Kidney epithelial cell (primary cell): ENCODE measurements at places on chromosomes 7 and 10.

- no peak for DNase-seq
These were observed 11.8 kb downstream of the BZW2 start for GRCh38 chr7:16657656-16658279.

GRCh38 chr7:74015670-74016069 is 12.3 kb upstream of the ELN start:
- no peak for DNase-seq

DNA sequence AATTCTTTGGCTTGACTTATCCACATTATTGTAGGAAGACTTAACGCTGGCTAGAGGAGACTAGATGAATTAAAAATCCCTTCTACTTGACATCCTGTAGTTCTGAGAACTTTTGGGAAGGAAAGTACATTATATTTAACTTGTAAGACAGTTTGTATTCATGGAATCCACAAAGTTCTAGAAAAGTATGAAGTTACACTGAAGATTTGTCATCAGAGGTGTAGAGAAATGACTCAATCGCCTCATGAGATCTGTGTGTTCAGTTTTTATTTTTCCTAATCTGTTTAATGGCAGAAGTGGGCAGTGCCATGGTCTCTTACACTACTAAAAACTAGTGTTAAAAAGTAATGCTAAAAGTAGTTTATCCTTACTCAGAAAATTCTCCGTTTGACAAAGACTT is 89.1 kb upstream of the SMIM30 start:
- no peak for DNase-seq

GRCh38 chr7:26588511-26588910 is 275.9 kb downstream of the SKAP2 start:
- no peak for DNase-seq

- no peak for DNase-seq
These were observed 652 bp downstream of the PCGF5 start for GRCh38 chr10:91220954-91221675.

DNA sequence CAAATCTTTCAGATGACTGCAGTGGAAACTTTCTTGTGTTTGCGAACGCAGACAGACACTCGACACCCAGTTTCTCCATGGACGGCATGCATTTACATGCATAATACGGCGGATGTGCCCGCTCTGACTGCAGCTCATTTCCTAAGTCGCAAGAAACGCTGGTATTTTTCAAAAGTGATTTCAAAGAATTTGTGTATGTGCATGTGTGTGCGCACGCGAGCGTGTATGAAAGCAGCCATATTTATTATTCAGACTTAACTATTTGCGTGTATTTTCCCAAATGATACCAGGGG is 436.5 kb upstream of the MGMT start:
- no peak for DNase-seq

DNA sequence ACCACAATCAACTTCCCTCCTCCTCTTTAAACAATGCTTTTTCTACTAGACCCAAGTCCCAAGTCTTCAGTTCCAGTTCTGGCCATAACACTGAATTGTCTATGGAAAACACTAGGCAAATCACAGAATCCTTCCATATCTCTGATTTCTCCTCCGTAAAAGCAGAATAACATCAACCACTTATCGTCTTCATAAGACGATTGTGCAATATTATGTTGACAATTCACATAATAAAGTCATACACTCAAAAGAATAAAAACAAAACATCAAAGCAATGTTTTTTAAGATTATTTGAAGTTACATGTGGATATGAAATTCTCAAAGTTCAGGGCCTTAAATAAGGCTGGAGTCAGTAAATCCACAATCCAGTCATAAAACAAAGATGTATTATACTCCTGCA is 84.4 kb downstream of the MTERF1 start:
- DNase-seq: no peak

GRCh38 chr10:74424565-74424964 is 273.5 kb downstream of the ADK start:
- DNase-seq: no peak

GRCh38 chr10:24257588-24257987 is 48.6 kb downstream of the KIAA1217 start:
- no peak for DNase-seq

- DNase-seq: no peak
These were observed 69.4 kb downstream of the DNAJB6 start for GRCh38 chr7:157405914-157406810.

DNA sequence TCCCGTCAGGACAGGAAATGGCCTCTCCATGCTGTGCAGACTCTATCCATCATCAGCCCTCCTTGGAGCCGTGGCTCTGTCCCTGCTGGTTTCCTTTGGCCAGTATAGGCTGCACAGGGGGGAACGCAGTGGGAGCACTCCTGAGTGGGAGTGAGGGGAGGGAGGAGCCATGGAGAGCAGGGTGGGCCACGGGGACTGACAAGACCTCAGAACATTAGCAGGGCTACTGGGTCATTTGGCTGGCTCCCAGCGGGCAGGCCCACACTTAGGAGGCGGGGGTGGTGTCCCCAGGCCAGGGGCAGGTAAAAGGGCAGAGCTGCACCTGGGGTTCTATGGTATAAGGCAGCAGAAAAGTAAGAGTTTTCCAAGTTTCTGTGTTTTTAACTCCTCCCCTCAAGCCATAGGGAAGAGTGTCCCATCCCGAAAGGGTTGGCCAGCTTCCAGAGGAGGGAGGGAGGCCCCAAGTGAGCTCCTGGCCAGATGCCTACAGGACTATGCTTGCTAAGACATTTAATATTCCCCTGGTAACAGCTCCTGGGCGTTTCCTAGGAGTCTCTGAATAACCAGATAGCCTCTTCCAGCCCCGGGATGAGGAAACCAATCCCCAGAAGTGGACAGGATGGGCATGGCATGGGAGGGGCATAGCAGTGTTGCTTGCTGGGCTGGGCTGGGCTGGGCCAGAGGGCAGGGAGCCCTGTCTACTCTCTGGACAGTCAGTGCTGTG is 5.5 kb upstream of the OPN4 start:
- no peak for DNase-seq

GRCh38 chr10:27861781-27862180 is 116.2 kb upstream of the MKX start:
- DNase-seq: no peak

GRCh38 chr7:137454246-137454724 is 110.8 kb upstream of the PTN start:
- no peak for DNase-seq

DNA sequence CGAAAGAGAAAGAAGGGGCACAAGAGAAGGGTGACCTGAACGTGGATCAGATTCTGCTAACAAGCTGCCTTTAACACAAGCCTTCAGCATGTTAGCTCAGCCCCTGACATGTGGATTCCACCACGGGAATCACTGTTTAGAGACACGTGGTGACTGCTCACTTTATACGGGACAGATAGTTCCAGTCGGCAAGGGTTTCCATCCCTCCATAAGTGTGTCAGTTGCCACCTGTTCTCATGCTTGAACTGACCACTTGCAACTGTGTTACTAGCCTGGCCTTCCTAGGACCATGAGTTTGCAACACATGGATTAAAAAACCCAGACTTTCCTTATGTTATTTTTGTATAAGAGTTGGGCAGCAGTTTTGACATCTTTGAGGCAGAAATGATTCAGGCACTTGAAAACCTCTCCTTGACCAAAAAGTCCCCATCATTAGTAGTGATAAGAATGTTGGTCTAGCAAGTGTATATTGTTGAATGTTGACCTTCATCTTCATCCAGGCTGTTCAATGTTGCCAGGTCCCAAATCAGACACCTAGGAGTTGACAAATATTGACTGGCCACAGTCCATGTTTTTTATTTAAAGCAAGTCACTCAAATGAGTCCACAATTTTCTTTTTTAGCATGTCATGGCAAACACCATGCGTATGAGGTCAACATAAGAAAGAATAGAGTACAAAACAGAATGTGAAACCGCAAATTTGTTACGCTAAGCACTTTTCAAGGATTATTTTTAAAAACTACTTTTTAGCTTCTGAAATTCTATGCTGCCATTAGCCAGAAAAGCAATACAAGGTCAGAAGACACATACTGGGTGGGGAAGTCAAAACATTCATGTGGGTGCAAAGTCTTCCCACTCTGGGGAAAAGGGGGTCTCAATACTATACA is 101.6 kb downstream of the ABLIM1 start:
- no peak for DNase-seq

GRCh38 chr10:21172930-21173801 is 276.1 kb upstream of the NEBL start:
- no peak for DNase-seq

DNA sequence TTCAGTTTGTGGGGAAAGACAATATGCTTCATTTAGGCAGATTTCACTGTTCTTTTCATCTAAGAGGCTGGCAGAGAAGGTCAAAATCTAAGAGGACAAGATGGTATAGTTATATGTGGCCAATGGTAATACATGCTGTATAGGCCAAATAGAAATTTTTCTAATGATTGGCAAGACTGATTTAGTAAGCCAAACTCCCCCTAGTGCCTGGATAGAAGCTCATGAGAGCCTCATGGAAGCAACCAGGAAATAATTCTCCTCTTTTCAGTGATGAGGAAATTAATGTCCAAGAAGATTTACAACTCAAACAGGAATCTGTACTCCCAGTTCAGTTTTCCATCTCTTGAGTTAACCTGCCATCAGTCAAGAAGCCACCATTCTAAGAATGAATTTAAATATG is 253.6 kb upstream of the PHF14 start:
- DNase-seq: no peak

GRCh38 chr7:71015252-71015900 is 116.6 kb upstream of the GALNT17 start:
- DNase-seq: no peak

DNA sequence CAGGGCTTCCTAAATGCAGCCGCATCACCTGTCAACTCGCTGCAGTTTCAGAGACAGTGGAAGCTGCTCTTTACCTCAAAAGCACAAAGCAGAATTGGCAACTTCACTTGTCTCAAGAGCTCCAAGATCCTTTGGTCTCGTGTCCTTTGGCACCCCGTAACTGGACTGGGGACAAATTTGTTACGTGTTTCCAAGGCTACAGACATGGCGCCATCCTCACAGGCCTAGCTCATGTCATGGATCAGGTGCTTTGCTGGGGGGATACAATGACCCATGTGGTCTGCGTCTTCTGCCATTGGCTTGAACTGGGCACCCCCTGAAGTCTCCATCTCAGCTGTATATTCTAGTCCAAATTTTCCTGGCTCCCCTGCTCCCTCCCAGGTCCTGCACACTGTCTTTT is 48.6 kb downstream of the CHST3 start:
- DNase-seq: no peak

- DNase-seq: peak; percentile 59
These were observed at the start of gene TBRG4 for GRCh38 chr7:45111298-45112223. TSS of gene TBRG4 (minus strand) at chr7:45111697. CDS start at chr7:45109237, 2,460 bp downstream.

- DNase-seq: no peak
These were observed 77.0 kb upstream of the TRIM24 start for GRCh38 chr7:138382862-138383565.

DNA sequence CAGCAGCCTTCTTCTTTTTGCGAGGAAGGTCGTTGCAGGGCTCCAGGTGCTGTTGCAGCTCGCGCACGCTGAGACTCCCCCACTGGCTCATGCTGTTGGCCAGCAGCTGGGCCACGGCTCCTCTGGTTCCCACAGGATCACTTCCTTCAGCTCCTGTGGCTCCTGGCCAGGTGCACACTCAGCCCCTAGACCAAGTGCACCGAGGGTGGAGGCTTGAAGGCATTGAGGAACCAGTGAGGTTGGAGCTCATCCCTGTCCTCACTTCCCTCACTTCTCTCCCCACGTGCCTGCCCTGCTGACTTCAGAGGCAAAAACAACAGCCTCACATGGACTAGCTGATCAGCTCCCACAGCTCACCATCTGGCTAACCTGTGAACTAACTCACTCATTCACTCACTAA is 46.2 kb upstream of the ADRB1 start:
- no peak for DNase-seq

- DNase-seq: no peak
These were observed 124.8 kb downstream of the MPP7 start for GRCh38 chr10:28177944-28178637.

DNA sequence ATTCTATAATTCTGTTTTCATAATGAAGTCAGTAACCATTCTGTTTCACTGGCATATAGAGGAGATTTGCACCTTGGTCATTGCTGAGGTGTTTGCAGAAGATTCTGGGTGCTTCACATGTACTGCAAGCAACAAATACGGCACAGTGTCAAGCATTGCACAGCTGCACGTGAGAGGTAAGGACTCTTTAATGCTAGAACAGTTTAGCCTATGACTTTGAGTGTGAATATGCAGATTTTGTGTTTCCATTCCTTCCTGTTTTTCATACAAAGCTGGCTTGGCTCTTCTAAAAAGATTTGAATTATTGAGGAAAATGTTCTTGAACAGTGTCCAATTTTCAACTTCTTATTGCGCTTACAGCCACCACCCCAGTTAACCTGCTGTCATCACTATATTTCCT is 56.4 kb downstream of the MYPN start:
- no peak for DNase-seq

- DNase-seq: peak; percentile 23
These were observed 194.8 kb upstream of the PTN start for GRCh38 chr7:137538361-137538762.

DNA sequence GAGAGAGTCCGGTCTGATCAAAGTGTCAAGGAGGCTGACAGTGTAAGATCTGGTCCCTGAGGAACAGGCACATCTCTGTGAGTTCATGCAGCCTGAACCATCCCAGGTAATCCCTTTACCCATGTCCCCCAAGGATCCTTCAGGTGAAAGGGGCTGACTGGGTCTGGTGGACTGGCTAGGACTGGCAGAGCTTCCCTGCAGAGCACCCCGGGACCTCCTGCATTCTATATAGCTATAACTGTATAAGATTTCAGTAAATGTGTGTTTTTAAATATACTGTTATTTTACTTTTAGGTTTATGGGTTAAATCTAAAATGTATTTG is 246.8 kb downstream of the ELMO1 start:
- DNase-seq: no peak

GRCh38 chr10:99330347-99330924 is 1.3 kb downstream of the CNNM1 start:
- DNase-seq: no peak

- no peak for DNase-seq
These were observed 39.8 kb downstream of the ASB4 start for GRCh38 chr7:95525503-95525902.

DNA sequence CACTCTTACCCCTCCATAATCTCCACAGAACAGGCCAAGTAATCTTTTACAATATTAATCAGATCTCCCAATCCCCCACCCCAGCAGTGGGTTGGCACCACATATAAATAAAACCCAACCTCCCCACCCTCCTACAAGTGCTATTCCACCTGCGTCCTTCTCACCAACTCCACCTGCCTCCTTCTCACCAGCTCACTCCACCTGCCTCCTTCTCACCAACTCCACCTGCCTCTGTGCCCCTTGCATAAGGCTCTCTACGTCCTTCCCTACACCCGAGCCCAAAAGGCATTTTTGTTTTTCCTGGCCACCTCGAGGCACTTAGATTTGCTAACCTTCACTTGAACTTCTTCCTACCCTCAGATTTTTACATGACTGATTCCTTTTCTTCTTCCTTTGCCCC is 89.7 kb downstream of the ATE1 start:
- no peak for DNase-seq

DNA sequence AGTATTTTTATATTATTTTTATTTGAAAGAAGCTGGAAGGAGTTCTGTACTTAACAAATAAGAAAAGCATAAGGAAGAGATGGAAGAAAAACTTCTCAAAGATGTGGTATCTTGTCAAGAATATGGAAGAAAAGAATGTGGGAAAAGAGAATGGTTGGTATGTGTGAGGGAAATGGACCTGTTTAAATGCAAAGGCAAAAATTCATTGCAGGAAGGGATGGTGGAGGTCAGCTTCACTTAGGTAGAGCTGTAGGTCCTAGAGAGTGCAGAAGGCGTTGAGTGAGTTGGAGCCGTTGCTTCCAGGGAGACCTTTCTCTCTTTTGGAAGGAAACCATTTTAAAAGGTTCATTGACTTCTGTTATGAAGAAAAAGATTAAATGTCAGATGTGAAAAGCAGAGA is 107.3 kb downstream of the EXOC4 start:
- DNase-seq: no peak
